ENCODE measurements at places on chromosomes 2 and 18.

GRCh38 chr2:66794551-66794950, 359.6 kb downstream of the MEIS1 start:
- DNase-seq, result no peak

DNA sequence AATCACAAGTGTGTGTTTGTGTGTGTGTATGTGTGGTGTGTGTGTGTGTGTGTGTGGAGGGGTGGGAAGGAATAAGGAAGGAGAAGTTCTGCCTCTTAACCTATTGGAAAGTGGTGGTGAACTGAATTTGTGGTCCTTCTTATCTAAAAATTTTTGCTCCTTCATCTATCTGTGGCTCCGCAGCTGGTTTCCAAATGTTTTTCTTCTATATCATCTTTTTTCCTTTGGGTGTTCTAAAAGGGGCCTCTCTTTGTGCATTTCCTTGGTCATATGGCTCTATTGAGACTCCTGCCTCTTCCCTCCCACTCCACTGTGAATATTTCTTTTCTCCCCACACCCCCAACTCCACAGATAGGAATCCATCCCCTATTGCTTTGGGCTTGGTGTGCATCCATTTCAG, 254.9 kb upstream of the CWC22 start:
- DNase-seq, result no peak

DNA sequence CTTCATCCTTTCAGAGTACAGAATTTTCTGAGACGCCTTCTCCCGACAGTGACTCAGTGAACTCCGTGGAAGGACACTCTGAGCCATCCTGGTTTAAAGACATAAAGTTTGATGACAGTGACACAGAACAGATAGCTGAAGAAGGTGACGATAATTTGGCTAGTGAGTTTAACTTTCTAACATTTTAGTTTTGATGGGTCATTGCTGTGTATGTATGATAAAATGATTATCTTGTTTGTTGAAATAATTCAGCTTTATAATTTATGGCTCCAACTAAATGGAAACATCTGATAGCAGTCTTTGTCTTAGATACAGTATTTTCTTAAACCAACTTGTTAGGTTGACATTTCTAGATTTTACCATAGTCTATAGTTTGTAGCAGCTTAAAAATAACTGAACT, 38.1 kb downstream of the PIKFYVE start:
- no peak for DNase-seq

DNA sequence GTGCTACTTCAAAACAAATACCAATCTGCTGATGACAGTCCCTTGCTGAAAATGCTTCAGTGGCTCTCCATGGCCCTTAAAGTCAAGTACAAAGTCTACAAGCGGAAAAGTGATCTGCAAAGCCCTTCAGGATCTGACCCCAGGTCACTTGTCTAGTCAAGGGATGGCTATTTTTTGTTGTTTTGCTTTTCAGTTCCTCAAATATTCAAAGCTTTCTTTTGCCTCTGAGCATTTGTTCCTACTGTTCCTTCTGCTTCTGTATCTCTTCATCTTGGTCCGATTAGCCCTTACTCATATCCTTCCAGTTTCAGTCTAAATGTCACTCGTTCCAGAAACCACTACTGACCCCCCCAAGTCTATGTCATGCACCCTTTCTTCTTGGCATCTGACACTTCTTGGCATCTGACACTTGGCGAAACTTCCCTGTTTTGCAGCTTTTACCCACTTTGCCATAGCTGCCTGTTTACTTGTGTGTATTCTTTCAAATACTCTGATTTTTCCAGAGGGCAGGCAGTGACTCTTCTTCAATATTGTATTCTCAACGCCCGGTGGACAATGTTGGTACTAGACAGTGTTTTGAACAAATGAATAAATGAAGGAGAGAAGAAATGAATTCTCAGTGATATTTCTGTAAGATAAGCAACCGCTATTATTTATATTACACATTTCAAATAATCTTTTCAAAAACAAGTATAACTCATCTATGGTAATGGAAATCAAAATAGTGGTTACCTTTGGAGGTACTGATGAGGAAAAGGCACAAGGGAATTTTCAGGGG, 175.9 kb upstream of the FN1 start:
- DNase-seq, result no peak

GRCh38 chr2:239983004-239983778, 42.0 kb downstream of the NDUFA10 start:
- DNase-seq, result no peak

Measured in stimulated activated CD4-positive, alpha-beta T cell treated with anti-CD3 and anti-CD28 coated beads, Interleukin-1b, Interleukin-23, amount 100 ng/mL, for 1 hour (primary cell).